T-helper 17 cell (primary cell): ENCODE measurements at places on chromosomes 7 and 10.
A peak's percentile ranks its signal among the peaks of the same experiment; 100 is the strongest.

DNA sequence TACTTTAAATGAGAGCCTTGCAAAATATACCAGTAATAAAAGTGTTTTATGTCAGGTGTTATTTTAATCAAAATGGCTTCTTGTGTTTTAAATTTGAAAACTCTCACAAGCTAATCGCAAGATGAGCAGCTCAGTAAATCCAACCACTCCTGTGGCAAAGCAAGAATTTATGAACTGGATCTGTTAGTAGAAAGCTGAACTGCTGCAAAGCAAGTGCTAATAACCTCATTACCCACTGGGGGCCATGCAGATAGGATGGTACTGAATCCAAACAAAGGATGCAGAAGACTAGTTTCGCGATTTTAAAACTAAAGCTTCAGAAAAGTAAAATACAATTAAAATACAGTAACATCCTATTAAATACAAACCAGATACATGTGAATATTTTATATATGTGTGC is 468.0 kb downstream of the PARD3 start:
- no peak for DNase-seq

DNA sequence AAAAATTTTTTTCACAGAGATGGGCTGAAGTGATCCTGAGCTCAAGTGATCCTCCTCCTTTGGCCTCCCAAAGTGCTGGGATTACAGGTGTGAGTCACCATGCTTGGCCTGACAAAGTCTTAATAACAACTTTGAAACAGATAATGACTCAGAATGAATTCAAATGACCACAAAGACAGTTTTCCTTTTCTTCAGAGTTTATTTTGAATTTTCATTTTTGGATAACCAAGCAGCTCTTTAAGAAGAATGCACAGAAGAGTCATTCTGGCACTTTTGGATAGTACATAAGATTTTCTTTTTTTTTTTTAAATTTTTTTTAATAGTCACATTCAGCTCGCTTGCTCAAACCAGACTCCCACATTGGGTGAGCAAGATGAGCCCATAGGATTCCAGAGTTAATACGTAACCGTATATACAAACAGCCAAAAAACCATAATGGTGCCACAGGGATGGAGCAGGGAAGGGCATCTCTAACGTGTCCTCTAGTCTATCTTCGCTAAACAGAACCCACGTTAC is 43.0 kb upstream of the NMT2 start:
- no peak for DNase-seq

DNA sequence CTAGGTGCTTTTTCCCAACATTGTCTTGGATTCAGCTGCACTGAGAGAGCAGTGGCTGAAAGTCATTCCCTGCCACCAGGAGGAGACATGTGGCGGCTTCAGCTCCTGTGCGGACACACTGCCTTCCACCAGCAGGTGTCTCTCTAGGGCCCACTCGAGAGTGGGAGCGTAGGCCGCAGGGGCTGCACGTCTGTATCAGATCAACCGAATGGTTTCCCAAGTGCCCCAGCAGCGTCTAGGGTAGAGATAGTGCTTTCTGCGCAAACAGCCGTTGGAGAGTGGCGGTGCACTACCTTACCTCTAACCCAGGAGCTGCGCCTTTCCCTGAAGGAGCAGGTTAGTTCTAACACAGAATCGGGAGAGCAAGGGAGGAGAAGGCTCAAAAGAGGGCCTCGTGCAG is 31.7 kb downstream of the PAPOLB start:
- DNase-seq: peak; percentile 22

DNA sequence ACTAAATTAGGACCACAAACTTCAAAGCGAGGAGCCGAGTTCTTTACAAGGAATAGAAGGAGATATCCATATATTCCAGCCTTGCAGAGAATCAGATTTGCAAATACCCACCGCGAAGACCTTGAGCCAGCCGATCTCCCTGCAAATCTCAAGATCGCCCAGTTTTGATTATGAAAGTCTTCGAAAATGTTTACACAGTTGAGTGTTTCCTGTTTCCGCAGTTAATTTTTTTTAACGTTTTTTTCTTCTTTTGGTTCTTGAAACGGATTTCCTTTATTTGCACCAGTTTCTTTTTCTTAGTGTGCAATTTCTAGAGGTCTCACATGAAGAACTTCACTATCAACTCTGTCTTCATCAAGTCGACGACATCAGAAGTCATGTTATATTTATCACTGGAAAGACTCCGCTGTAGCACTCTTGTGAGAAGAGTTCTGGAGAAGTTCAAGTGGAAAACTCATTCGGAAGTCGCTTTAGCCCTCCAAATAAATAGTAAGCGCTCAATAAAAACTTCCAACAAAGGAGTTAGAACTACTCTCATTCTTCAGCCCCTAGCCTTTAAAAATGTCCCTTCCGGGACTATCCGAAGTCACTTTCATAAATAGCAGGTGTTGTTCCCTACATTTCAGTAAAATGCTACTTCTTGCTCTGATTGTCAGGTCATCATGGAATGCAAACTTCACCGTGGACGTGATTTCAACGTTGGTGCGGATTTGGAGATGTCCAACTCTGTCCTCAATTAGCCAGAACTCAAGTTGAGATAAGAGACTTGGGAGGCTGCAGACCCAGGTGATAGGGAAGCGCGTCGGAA is 11.9 kb upstream of the SPAG6 start:
- DNase-seq: no peak

DNA sequence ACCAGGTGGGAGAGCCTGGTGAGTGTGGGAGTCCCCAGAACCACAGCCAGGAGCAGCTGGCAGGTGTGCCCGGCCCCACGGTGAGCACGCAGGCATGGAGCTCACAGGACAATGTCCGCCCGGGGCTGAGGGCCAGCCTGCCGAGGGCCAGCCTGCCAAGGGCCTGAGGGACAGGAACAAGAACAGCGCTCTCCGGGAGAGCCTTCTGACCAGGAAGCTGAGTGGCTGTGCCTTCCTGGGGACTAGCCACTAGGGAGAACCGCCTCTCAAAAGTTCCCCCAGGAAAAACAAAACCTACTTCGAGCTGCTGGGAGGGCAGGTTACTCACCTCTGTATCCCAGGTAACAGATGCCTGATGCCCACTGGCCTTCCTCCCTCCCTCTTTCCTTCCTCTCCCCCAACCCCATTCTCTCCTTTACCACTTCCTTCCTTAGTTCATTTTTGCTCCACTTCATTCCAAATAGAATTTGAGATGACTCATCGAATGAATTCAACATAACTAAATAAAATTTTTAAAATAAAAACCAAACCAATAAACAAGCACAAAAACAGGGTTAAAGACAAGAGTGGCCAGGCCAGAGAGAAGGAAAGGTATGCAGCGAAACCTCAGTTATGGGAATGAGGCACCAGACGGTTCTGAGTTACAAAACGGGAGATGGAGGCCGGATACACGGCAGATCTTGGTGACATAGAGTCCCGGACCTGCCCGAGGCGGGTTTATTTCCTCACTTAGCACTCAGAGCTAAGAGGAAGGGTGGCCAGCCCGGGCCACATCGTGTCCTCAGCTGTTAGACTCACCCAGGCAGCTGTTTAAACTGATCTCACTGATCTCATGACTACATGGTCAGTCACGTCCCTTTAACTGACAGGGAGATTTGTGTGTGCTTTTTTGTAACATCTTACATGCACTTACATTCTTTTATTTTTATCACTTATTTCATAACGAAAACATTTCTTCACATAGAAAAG is 128.5 kb downstream of the TNS3 start:
- DNase-seq: no peak

DNA sequence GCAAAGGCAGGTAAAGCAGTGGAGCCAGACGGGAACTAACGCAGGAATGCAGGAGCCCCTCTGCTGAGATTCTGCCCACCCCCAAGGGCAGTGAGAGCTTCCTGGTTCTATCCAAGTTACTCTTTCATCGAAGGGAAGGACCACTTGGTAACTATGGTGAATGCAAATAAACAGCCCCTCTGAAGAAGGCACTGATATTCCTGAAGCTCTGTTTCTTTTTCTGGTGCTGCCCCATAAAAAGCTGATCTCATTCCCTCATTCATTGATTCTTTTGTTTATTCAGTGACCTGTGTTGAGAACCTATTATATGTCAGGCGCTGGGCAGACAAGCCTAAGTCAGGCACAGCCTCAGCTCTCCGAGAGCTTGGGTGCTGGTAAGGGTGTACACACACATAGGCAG is 217.3 kb downstream of the SNX10 start:
- DNase-seq: no peak

DNA sequence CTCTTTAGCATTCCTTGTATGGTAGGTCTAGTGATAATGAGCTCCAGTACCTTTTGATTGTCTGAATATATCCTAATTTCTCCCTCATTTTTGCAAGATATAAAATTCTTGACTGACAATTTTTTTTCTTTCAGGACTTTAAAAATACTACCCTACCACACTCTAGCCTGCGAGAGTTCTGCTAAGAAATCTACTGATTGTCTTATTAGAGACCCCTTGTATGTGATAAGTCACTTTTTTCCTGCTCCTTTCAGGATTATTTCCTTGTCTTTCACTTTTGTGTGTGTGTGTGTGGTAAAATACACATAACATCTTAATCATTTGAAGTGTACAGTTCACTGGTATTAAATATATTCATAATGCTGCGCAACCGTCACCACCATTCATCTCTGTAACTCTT is 68.7 kb upstream of the PPP1R9A start:
- no peak for DNase-seq

DNA sequence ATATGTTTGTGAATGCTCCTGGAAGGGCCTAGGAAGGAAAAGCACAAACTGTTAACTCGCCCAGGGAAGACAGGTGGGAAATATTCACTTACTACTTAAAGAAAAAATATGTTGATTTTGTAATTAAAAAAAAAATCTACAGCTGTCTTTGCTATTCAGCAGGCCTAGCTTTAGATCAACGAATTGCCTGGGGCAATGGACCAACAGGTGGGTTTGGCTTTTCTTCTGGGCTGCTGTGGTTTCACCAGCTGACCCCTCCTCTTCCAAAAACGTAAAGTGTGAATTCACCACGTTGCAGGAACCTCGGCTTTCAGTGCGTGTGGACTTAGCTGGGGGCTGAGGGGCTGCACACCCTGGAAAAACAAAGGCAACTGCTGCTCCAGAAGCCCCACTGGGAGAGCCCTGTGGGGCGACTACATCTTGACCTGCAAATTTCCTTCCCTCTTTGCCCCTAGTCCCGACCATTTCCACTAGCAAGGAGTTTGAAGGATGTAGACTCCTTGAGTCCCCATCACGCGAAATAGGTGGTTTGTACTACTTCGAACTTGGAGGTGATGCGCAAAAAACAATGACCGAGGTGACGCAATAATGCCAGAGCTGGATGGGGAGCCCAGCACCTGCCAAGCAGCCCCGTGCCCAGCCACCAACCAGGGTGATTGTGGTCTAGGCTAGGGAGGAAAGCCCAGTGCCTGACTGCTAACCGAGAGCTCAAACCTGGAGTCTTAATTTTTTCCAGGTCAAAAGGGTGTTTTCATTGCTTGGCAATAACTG is 7.4 kb downstream of the PRLHR start:
- DNase-seq: no peak

DNA sequence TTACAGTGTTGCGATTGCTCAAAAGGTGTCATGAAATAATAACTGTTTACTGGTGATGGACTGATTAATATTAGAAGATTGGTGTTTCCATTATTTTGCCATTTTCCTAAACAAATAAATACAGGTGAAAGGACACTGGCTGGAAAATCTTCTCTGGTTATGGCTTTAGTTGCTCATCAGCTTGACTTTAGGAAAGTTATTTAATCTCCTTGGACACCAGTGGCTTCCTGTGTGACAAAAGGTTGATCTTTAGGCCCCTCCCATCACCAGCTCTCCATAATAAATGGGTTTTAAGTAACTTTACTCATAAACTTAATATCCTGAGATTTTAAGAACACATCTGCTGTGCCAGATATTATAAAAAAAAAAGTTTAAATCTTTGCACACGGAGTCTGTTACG is 737 bp downstream of the CABCOCO1 start:
- DNase-seq: no peak

GRCh38 chr7:26356229-26356628 is 64.6 kb downstream of the SNX10 start:
- DNase-seq: no peak

DNA sequence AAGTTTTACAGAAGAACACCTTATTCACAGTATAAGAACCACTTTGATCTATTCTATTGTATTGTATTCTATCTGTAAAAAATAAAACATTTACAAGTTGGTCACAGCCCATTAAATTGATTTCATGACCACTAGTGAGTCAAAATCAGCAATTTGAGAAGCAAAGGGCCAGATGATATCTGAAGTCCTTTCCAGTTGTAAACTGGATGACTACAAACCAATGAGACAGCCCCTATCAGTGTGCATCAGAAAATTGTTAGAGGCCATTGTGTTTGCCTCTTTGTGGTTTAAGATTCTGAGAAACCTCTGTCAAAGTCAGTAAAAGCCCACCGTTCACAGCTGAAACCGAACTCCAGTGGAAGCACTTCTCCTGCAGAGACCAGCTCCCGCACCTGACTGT is 54.8 kb downstream of the TBXAS1 start:
- no peak for DNase-seq

DNA sequence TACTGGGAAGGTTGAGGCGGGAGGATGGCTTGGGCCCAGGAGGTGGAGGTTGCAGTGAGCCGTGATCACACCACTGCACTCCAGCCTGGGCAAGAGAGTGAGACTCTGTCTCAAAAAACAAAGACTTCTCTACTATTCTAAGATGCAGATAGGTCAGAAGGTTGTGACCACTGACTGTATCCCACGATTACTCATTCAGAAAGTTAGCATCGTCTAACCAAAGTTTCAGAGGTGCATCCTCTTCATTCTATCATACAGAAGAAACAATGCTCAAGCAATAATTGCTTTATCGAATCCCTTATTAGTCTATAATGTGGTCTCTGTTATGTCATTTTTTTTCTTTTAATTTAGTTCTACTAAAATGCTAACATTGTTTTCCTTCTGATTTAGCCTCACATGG is 348.7 kb upstream of the LRGUK start:
- no peak for DNase-seq

DNA sequence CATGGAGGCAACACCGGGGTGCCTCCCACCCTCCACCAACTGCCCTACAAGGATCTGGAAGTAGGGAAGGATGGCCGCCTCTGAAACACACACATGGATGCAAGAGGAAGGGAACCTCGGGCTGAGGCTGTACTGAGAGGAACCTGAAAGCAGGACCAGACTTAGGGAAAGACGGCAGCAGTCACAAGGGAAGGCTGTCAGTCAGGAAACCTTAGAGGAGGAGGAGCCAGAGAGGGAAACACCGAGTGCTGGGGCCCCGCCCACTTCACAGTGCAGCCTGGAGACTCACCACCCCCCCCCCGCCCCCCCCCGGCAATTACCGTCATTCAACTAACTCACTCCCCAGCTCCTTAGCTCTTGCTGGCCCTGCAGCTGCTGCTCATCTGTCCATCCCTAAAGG is 2.5 kb downstream of the CYREN start:
- DNase-seq: no peak

- DNase-seq: no peak
These were observed 44.2 kb upstream of the NPFFR1 start for GRCh38 chr10:70328018-70328417.

- no peak for DNase-seq
These were observed 5.5 kb downstream of the SGCE start for GRCh38 chr7:94650147-94651051.
